ENCODE measurements at places on chromosomes 12 and 14.

GRCh38 chr12:11545484-11546330, 103.8 kb upstream of the ETV6 start:
- DNase-seq: no peak
- H3K27me3 ChIP-seq: no peaks in the 10 kb centered on the region
- no peak overlapping the region for H3K27ac ChIP-seq
- no peak overlapping the region for H3K4me3 ChIP-seq

GRCh38 chr12:88468581-88468980, 111.7 kb downstream of the KITLG start:
- no peaks in the 10 kb centered on the region for H3K36me3 ChIP-seq
- no peak overlapping the region for H3K4me3 ChIP-seq
- no peaks in the 10 kb centered on the region for H3K27me3 ChIP-seq
- no peak for DNase-seq
- no peaks in the 10 kb centered on the region for H3K4me1 ChIP-seq
- no peak overlapping the region for H3K27ac ChIP-seq

DNA sequence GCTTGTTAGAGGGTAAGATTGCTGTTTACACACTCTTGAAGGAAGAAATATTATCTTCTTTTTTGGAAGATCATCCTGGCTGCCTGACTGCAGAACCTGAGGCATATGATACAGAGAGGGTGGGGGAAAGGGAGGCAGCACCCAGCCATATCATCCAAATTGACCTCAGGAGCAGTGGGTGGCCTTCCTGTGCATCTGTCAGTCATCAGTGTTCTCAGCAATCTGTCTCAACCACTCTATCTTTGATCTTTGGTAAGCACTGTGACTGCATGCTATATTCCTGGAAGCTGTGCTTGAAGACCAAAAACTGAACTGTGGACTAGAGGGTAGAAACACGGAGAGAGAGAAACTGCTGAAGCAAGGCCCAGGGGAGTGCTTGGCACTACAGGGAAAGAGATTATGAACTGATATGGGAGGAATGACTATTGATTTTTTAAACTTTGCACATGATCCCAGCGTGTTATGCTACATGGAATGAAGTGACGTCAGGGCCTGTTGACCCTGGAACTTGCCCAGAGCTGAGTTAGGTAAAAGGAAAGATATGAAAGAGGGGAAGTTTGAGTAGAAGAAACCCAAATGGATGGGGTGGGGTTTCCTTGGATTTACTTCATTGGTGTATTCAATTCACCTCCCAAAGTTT, 171.5 kb downstream of the ASCL1 start:
- H3K27ac ChIP-seq: no peak overlapping the region
- no peak for DNase-seq
- no peaks in the 10 kb centered on the region for H3K36me3 ChIP-seq
- no peaks in the 10 kb centered on the region for H3K4me1 ChIP-seq
- no peak overlapping the region for H3K4me3 ChIP-seq

DNA sequence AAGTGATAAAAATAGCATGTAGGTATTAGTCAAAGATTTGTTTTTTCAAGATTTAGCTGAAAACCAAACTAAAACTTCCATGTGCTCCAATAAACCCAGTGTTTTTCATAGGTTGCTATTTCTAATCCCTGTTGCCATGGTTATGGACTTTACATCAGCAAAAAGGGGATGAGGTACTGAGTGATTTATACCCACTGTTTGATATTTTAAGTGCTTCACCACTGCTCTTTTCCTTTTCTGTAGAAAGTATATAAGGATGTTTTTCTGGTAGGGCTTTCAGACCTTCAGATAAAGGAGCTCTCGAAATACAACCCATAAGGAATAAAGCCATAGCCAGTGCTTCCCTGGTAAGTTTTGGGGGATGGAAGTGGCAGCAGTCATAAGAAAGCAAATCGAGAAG, at the start of gene OTOGL:
OTOGL (plus strand) TSS at position 279 of the 400 bp plus-strand sequence. CDS start 109,895 bp downstream, outside the sequence.
- DNase-seq: no peak
- no peaks in the 10 kb centered on the region for H3K36me3 ChIP-seq
- no peaks in the 10 kb centered on the region for H3K4me1 ChIP-seq

GRCh38 chr14:56996721-56997399, 186.6 kb upstream of the OTX2 start:
- no peak for DNase-seq
- no peaks in the 10 kb centered on the region for H3K36me3 ChIP-seq
- no peaks in the 10 kb centered on the region for H3K27me3 ChIP-seq
- no peaks in the 10 kb centered on the region for H3K4me1 ChIP-seq
- no peak overlapping the region for H3K4me3 ChIP-seq
- H3K27ac ChIP-seq: no peak overlapping the region

GRCh38 chr12:77429426-77429825, 364.1 kb upstream of the E2F7 start:
- no peak for DNase-seq
- H3K4me3 ChIP-seq: no peak overlapping the region
- H3K4me1 ChIP-seq: no peaks in the 10 kb centered on the region
- no peak overlapping the region for H3K27ac ChIP-seq

DNA sequence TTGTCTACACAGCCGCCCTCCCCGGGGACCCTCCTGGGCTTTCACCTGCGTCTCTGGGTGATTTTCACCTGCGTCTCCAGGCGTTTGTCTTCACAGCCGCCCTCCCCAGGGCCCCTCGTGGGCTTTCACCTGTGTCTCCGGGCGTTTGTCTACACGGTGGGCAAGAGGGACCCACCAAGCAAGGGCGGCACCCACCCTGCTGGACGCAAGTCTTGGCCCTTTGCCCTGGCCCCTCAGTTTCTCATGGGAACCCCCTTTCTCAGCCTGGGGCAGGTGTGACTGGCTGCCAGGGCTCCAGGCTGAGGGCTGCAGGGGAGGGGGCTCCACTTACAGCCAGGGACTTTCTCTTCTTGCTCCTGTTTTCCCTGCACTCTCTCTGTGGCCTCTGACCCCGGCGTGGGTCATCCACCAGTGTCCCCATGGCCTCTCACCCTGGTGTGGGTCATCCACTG, 68.6 kb upstream of the GALNT9 start:
- peaks cover 36% of the 10 kb centered on the region for H3K27me3 ChIP-seq
- H3K36me3 ChIP-seq: no peaks in the 10 kb centered on the region
- no peak overlapping the region for H3K27ac ChIP-seq
- DNase-seq: no peak
- no peak overlapping the region for H3K4me3 ChIP-seq

GRCh38 chr12:75818863-75819262, 212.7 kb downstream of the PHLDA1 start:
- no peak for DNase-seq
- no peaks in the 10 kb centered on the region for H3K4me1 ChIP-seq
- no peaks in the 10 kb centered on the region for H3K27me3 ChIP-seq
- no peak overlapping the region for H3K27ac ChIP-seq
